Breast epithelium (tissue), 4 donors: ENCODE measurements at places on chromosomes 3 and 15. TPM values are rescaled to one million over a fixed set of nuclear protein-coding genes. Genes with fewer than 3 reads are reported as not detected.
A peak's percentile ranks its signal among the peaks of the same experiment; 100 is the strongest.

GRCh38 chr15:44682211-44682610 lies 18.7 kb upstream of the SPG11 start:
- no peak for DNase-seq

PRR20G gene
- total RNA-seq, result not detected

MME gene
- 119 TPM for total RNA-seq

- DNase-seq, result no peak
Measured at GRCh38 chr3:8112587-8112986, 389.0 kb upstream of the LMCD1 start.

DNA sequence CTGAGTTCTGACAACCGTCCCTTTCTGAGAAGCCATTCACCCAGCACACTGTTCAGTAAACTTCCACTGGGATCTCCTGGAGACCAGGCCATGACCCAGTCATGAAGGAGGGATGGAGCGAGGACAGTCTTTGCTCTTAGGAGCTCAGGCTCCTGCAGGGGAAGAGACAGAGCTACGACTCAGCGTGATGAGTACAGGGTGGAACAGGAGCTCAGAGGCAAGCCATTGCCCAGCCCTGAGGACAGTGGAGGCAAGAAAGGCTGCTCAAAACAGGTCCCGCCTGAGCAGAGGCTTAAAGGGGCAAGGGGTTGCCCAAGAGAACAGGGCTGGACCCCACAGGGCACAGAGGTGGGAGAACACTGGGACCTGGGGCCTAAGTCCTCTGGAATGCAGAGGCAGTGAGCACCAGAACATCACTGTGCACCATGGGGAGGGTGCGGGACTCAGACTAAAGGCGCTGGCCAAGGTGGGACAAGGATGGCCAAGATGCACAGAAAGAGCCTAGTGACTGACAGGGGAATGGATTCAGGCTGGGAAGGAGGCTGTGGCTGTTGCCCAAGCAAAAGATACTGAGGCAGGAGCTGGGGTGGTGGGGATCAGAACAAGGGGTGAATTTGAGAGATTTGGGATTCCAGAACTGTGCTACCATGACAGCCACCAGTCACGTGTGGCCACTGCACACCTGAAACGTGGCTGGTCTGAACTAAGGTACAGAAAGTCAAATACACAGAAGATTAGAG lies 25.8 kb downstream of the TMEM43 start:
- DNase-seq, result no peak

DNA sequence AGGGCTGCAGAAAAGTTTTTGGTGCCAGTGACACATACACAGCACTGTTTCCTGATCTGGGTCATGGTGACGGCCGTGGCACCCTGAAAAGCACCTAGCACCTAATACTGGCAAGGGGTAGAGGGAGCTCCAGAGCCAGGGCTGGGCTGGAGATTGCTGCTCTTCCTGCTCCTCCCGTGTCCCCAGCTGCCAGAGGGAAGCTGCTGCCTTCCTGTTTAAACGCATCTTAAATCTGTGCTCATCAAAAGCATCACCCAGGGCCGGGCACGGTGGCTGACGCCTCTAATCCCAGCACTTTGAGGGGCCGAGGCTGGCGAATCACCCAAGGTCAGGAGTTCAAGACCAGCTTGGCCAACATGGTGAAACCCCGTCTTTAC lies 156.7 kb upstream of the MEF2A start:
- peak; percentile 35 for DNase-seq

MRPL47 gene
- 21.4 TPM for total RNA-seq

- no peak for DNase-seq
Measured at GRCh38 chr3:129034642-129035041, 25.9 kb upstream of the GP9 start.

GRCh38 chr15:95912280-95912625 lies 418.2 kb upstream of the NR2F2 start:
- DNase-seq, result no peak

DNA sequence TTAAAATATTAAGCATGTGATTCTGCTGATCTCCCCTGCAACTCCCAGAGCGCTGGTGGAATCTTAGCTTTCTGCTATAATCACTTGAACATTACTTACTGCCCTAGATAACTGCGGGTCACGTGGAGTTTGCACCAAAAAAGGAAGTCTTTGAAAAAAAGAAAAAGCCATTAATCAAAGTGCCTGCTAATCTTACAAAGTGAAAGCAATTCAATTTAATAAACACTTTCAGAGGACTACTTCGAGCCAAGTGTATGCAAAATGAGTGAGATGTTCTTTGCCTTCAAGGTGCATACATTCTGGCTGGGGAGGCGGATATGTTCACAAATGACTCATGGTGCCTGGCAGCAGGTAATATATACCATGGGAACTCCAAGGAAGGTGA lies 109.9 kb upstream of the GAP43 start:
- no peak for DNase-seq

DNA sequence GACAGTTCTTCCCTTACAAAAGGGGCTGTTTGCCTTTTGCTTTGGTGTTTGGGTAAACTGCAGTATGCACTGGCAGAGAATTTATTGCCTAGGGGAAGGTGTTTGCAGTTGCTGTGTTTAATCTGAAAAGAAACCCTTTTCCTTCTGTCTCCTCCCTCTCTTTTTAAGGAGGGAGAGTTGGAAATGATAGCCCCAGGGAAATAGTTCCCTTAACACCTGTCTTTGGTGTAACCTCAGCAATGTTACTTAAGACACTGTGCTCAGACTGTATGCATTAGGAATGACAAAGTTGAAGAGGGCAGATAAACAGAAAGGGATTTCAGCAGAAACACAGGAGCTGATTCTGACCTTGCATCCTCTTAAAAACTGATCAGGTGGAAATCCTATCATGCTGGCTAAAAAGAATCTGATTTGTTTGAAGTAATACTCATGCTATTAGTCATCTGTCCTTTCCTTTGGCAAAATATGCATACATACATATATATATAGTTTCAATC lies 125.4 kb downstream of the TP63 start:
- DNase-seq, result no peak

PLSCR4 gene
- 62.2 TPM for total RNA-seq

GRCh38 chr3:130543322-130543721 lies 26.3 kb downstream of the COL6A6 start:
- DNase-seq, result no peak

- DNase-seq, result no peak
Measured at GRCh38 chr15:88813960-88814359, 10.7 kb downstream of the ACAN start.

EHHADH gene
- 6.7 TPM for total RNA-seq

DNA sequence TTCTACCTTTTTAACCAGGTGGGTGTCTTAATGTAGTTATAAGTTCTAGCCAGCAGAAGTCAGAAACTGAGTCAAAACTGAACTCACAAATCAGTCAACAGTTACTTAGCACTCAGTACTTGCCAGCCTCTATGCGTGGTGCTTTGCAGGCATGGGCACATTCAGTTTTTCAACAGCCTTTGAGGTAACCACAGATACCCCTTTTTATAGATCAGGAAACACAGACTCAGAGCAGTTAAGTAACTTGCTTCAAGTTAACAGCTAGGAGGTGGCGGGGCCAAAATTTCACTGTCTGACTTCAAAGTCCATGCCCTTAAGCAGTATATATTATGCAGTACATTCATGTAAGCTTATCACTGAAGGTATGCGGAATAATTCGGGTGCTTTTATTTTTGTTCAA lies 139.4 kb downstream of the FHIT start:
- DNase-seq, result no peak

MORC1 gene
- not detected for total RNA-seq

DNA sequence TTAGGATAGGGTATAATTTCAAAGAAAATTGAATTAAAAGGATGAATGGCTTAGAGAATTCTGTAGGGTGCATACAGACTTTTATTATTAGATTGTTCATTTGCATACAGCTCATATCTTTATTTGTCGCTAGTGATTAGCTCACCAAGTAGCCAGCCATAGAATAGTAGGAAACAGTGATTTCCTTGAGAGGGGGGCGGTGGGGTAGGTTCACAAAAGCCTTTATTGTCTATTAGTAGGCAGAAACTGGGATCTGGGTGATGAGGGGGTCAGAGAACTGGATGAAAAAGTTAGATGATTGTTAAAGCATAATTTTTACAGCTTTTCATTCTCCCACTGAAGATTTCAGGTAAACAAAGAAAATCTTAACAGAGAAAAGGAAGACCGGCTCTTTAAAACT lies 77.6 kb upstream of the RAP2B start:
- no peak for DNase-seq
